Fibroblast of skin of left quadriceps (primary cell): ENCODE measurements at places on chromosomes 2 and 18.
A peak's percentile ranks its signal among the peaks of the same experiment; 100 is the strongest.

DNA sequence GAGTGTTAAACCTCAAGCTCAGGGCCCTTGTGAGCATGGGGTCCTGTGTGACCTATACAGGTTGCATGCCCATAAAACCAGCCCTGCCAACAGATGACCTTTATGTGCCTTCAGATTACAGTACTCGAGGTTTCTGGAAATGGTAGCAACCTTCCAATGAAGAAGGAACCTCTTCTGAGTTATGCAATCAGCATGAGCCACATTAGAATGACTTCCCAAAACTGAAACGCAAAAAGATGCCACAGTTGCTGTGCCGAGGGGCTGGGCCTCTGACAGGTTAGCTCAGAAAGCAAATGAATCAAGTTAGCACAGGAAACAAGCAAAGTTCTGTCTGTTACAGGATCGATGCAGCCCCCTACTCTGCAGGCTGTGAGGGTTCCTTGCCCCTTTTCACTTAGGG, 37.7 kb downstream of the TGFA start:
- DNase-seq, result no peak

DNA sequence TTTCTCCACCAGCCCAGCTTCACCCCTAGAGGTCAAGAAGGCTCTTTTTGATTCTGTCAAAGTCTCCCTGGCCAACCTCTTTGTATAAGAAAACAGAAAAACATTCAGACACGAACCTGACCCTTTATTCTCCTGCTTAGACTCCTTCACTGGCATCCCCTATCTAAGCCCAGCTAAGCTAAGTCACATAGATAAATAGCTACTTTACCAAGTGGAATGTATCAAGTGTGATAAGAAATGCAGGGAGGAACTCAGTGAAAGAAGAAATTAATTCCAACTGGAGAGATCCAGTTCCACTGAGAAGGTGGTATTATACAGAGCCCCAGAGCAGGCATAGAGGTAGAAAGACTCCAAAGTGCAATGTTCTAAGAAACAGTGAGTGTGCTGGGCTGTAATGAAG, 489.5 kb downstream of the TNS1 start:
- no peak for DNase-seq

DNA sequence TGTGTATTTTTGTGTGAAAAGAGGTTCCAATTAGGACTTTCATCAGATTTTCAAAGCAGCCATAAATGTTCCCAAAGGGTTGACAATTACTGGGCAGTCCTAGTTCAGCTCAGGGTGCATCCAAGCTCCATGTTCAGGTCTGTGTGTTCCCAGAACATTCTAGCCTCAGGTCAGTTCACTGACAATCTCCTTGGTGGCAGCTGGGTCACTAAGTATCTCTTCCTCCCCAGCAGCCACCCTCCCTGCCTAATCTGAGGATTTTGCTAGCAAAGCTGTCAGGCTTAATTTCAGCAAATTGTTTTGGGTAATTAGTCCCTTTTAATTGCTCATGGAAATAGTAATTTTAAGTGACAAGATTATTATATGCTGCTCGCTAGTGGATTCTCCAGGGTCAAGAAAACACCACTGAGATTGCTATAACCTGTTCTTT, 29.8 kb downstream of the UPP2 start:
- DNase-seq, result no peak

- DNase-seq, result no peak
These were observed 15.1 kb downstream of the RDH14 start for GRCh38 chr2:18545384-18545783.

- no peak for DNase-seq
These were observed 63.5 kb downstream of the DNER start for GRCh38 chr2:229650901-229651300.

DNA sequence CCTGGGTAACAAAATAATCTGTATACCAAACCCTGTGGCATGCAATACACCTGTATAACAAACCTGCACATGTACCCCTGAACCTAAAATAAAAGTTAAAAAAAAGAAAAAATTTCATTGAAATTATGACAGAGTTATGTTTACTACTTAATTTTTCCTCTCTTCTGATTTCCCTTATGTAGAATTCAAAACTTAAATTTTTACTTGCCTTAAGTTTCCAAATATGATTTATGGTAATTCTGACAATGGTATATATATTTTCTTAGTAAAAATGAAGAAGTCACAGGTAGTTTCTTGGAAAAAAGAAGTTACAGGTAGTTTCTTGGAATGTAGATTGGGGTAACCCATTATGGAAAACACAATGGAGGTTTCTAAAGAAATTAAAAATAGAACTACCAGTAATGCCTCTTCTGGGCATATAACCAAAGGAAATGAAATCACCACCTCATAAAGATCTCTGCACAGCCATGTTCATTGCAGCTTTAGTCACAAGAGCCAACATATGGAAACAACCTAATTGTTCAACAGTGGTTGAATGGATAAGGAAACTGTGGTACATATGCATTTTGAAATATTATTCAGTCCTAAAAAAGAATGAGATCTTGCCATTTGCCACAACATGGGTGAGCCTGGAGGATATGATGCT, 164.9 kb downstream of the BABAM2 start:
- DNase-seq, result no peak

DNA sequence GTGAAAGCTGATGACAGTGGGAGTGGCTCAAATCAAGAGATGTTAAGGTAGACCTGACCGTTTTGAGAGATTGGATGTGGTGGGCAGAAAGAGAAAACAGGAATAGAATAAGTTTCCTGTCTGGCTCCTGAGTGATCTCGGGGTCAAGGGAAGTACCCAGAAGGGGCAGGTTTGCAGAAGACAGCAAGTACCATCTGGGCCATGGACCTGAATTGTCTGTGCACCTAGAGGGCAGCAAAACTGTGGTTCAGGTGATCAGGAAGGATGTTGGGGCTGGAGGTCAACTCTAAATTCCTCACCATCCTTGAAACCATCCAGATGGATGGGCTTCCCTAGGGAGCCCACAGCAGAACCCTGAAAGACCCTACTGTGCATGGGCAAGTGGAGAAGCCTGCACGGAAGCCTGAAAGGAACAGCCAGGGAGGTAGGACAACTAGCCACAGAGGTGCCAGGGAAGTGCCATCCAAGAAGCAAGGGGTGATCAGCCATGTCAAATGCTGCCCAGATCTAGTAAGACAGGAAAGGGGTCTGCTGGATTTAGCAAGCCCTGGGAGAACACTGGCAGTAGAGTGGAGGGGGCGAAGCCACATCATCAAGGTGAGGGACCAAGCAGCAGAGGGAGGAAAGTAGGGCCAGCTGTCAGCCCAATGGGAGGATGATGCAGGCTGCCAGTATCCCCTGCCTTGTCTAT, 8.0 kb downstream of the TEX261 start:
- DNase-seq, result no peak

- no peak for DNase-seq
These were observed 201.1 kb downstream of the PRKCE start for GRCh38 chr2:45852450-45853150.

- no peak for DNase-seq
These were observed 25.3 kb downstream of the ADCY3 start for GRCh38 chr2:24894750-24895149.

GRCh38 chr2:183113630-183114029, 10.6 kb upstream of the NUP35 start:
- no peak for DNase-seq

DNA sequence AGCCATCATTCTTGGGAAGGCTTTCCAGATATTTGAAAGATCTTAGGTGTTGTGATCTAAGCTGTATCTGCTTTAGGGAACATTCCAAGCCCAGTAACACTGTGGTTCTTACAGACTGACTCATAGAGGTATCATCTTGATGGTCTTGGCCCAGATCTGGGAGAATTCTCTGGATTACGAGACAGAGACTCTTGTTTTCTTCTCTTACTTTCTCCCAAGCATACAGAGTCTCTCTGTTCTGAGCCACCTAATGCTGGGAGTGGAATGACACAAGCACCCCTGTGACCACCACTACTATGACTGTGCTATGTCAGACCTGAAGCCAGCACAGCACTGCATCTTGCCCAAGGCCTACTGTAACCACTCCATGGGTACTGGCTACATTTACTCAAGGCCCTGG, 81.0 kb upstream of the EPAS1 start:
- DNase-seq, result no peak

- no peak for DNase-seq
These were observed 24.7 kb upstream of the ARL4C start for GRCh38 chr2:234521536-234521935.

- no peak for DNase-seq
These were observed 52.8 kb downstream of the LDLRAD4 start for GRCh38 chr18:13271302-13271911.

- no peak for DNase-seq
These were observed 404.0 kb upstream of the ATP5MC3 start for GRCh38 chr2:175585496-175585895.

DNA sequence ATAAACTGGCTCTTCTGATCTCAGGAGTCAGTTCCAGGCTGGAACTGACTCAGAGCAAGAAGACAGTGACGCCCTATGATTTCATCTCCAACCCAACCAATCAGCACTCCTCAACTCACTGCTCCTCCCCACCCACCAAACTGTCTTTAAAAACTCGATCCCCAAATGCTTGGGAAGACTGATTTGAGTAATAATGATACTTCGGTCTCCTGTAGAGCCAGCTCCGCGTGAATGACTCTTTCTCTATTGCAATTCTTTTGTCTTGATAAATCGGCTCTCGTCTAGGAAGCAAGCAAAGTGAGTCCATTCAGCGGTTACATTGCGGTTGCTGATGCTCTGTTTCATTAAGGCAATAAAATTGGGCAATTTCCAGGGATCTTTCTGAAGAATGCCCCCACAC, 1025.3 kb upstream of the CNTNAP5 start:
- DNase-seq, result no peak

- no peak for DNase-seq
These were observed 102.2 kb downstream of the SOS1 start for GRCh38 chr2:39018638-39019037.

- DNase-seq, result no peak
These were observed 162.2 kb downstream of the RIT2 start for GRCh38 chr18:42953306-42953705.

DNA sequence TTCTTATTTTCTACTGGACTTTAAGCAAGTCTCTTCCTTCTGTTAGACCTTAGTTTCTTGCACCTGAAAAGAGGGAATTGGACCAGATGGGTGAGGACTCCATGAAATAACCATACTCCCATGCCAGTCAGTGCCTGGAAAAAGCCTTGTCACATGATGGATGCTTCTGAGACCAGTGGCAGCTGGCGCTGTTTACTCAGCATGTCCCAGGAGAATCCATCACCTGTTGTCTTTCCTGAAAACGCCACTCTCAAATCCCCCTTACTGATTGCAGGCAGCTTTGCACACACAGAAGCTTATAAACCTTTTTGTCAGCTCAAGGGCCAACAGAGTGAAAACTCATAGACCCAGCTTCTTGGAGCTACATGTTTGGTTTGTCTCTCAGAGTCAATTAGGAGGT, 117.6 kb downstream of the POLE4 start:
- no peak for DNase-seq

DNA sequence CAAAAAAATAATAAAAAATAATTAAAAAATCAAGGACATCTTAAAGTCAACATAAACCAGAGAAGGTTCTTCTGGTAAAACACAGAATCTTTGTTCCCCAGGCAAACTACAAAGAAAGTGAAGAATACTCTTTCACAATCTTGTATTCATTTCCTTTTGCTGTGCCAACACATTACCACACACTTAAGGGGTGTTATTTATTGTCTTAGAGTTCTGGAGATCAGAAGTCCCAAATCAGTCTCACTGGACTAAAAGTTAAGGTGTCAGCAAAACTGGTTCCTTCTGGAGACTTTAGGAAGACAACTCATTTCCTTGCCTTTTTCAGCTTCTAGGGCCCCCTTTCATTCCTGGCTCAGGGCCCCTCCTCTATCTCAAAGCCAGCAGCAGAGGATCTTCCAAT, 12.2 kb upstream of the CAB39 start:
- DNase-seq, result no peak

DNA sequence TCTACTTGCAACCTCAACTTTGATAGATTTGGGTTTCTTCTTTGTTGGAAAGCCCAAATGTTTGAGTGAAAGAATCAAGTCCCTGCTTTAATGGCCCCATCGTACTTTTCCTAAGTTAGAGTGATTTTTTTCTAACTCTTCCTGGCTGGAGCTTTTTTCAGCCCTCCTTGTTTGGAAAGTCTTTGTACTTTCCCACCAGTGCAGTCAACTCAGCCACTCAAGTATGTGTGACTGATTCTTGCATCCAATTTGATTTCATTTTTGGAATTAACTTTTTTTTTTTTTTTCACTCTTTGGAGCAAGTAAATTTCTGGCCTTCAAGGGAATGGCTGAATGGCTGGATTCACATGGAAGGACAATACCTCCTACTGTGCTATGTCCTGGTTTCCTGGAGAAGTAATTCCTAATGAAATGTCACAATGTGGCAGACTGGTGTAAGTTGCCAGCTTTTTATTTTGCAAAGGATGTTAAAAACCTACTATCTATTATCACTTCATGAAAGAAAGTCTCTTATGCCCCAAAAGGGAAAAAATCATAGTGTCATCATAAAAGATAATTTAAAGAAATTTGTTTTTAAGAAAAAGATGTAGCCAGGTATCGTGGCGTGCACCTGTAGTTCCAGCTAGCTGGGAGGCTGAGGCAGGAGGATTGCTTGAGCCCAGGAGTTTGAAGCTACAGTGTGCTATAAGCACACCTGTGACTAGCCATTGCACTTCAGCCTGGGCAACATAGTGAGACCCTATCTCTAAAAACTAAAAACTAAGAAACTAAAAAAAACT, 76.0 kb upstream of the ZFP36L2 start:
- no peak for DNase-seq

DNA sequence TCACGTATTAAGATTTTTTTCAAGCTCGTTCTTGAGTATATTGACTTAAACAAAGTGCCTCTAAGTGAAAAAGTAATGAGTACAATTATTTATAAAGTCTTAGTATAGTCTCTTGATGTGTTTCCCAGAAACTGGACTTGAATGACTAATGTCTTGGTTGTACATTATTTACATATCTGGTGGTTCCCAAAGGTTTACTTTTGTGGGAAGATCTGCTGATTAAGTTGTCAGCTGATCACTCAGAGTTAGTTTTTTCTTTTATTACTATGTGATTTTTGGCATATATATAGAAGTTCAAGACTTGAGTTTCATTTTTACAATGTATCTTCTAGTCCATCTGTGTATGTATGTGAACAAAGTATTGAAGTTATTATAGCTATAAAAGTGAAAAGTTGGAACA, 29.5 kb downstream of the RNF144A start:
- DNase-seq, result peak; percentile 84

DNA sequence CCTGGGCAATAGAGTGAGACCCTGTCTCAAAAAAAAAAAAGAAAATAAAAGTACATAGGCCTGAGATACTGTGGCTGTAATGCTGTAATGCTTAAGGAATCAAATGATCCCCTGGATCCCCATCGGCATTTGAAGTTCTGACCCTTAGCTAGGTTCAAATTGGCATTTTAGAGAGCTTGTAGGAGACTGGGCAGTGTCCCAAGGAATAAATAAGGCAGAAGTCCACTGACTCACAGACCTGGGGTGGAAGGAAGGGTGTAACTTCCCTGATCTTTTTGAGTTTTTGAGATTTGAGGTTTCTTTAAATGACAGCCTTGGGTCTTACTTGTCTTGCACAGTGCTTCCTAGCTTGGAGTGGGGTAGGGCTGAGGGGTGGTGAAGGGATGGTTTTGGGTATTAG, 553.7 kb downstream of the SLC4A3 start:
- DNase-seq, result no peak
